ENCODE measurements at places on chromosomes 12 and 14. TPM values are rescaled to one million over a fixed set of nuclear protein-coding genes. Genes with fewer than 3 reads are reported as not detected.

DNA sequence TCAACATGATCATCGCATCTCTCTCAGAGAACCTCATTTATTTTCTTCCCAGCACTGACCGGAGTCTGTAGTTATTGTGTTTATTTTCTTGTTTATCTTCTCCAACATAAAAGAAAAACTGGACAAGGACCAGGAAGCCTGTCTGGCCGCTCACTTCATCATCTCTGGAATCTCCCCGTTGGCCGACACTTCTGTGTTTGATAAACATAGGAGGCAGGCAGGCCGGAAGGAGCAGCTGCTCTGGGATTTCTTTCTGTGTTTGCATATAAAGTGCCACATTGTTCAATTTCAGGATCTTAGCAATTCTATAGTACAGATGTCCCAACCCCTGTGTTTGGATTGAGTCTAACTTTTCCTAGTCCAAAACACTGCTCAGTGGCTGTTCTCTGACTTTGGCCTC lies 53.3 kb downstream of the ACACB start:
- H3K4me1 ChIP-seq = no peaks in the 10 kb centered on the region
- H3K27me3 ChIP-seq = no peaks in the 10 kb centered on the region
- H3K36me3 ChIP-seq = no peaks in the 10 kb centered on the region
- no peak for DNase-seq
- H3K4me3 ChIP-seq = no peak overlapping the region
- no peak overlapping the region for H3K27ac ChIP-seq

NGB gene
- not detected for total RNA-seq

DNA sequence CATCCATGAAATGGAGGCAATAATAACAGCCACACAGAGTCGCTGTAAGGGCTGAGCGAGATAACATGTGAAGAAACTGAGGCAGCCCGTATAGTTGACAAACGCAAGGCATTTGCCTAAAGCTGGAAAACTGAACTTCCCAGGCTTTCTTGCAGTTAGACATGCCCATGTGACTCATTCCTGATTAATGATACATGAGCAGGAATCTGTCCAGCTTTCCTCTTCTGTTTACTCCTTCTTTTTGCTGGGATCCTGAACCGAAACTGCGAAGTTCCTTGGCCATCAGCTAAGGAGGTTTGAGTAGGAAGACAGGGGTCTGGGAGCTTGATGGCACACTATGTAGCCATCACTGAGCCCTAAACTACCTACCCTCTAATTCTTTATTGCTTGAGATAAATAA lies 52.2 kb downstream of the ST8SIA1 start:
- no peaks in the 10 kb centered on the region for H3K4me1 ChIP-seq
- no peaks in the 10 kb centered on the region for H3K36me3 ChIP-seq
- DNase-seq = no peak

DNA sequence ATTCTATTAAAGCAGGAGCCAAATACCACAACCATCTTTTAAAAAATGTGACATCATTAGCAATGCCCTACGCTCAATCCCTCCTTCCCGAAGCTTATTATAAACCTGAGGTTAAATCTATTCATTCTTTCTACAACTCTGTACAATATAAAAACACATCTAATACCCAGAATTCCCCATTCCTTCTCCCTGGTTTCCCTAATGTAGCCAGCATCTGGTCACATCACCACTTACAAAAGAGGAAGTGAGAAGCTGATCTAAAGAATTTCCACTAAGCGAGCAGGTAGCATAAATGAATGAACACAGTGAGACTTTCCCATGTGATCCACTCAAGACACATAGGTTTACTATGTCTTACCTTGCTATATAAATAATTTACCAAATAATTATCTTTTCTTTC lies 90.4 kb downstream of the LRP6 start:
- no peak overlapping the region for H3K27ac ChIP-seq
- DNase-seq = no peak
- no peaks in the 10 kb centered on the region for H3K4me1 ChIP-seq
- H3K36me3 ChIP-seq = peaks cover 17% of the 10 kb centered on the region

DNA sequence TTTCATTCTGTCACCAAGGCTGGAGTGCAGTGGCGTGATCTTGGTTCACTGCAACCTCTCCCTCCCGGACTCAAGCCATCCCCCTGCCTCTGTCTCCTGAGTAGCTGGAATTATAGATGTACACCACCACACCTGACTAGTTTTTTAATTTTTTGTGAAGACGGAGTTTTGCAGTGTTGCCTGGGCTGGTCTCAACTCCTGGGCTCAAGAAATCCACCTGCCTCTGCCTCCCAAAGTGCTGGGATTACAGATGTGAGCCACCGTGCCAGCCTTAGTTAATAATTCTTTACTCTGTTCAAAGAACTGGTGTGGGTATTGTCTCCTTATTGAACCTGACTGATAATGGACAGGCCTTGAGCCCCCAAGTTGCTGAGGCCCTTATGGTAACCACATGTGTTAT lies 10.4 kb upstream of the KRT7 start:
- H3K4me1 ChIP-seq = no peaks in the 10 kb centered on the region
- no peaks in the 10 kb centered on the region for H3K36me3 ChIP-seq
- no peak for DNase-seq
- H3K27ac ChIP-seq = no peak overlapping the region
